Stimulated activated CD8-positive, alpha-beta memory T cell treated with anti-CD3 and anti-CD28 coated beads, Interleukin-4, amount 100 ng/mL, for 4 hours (primary cell): ENCODE measurements at places on chromosomes 13 and 19.

DNA sequence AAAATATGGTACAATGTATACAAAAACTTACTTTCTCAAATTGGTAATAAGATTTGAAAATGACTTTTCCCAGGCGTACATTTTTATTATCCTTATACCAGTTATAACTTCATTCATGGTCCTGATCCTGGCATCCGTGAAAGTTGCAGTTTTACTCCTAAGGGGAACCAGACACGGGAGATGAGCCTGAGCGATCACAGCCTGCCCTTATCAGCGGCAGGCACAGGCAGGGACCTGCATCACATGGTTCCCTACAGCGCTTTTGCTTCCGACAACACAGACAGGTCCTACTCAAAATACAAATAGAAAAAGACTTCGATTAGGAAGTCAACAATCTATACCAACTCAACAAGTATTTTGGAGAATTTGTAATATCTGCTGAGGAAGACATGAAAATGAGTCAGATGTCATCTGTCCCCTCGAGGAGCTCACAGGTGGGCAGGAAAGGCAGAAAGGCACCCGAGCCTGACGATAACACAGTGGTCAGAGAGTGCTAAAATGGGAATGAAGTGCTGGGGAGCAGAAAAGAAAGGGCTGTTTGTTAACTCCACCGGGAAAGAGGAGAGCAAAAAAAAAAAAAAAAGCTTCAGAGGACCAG is 93.4 kb downstream of the ABCC4 start:
- no peak for DNase-seq

GRCh38 chr13:100917011-100917410 is 242.4 kb upstream of the TMTC4 start:
- DNase-seq = no peak

DNA sequence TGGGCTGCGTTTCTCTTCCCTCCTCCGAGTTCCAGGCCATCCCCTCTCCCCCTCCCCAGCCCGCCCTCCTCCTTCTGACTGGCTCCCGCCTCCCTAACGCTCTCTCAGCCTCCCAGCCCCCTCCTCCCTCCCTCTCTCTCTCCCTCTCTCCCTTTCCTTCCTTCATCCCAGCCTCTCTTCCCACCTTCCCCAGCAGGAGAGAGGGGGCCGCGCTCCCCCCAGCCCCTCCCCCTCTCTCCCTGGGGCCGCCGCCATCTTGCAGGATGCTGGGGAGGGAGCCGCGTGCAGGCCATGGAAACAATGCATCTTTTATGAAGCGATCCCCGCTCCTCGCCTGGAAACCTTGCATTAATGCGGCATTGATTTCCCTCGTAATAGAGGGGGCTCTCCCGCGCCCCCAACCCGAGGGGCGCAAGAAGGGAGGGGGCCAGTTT is 42.6 kb upstream of the ADGRL1 start:
- no peak for DNase-seq

DNA sequence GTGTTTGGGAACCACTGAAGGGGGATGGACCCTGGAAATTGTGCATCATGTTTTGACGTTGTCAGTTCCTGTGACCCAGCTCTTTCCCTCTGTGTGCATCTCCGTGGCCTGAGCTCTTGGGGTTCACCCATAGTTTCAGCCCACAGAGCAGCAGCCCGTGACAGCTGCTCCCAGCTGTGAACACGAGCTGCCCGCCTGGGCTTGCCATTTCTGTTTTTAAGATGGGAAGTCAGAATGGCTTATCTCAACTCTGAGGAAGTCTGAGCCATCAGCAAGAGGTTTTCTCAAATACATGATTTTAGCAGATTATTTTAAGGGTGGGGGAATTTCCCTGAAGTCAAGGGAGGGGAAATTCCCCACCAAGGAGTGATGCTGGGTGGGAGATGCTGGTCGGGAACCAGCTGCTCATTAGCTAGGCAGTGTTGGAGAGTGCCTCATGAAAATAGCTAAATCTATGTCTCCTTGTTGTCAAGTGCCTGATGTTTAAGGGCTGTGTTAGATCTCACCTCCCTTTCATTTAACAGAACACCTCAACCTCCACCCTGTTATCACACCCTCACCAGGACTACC is 34.8 kb upstream of the C1QTNF9 start:
- DNase-seq = peak; percentile 50

DNA sequence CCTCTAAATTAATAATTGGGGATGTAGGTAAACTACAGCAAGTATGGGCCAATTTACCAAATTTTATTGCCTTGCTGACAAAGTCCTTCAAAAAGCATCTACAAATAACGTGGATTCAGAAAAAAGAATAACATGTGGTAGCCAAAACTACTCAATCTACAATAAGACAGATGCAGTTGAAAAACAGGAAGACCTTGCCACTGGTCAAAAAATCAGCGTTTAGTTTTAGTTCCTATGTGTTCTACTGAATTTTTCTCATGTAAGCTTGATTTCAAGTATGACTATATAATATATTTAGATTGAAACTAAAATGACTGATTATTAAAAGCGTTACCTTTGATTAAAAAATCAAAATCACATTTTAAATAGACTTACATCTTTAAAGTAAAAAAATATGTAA is 1317.6 kb downstream of the PCDH9 start:
- DNase-seq = no peak

DNA sequence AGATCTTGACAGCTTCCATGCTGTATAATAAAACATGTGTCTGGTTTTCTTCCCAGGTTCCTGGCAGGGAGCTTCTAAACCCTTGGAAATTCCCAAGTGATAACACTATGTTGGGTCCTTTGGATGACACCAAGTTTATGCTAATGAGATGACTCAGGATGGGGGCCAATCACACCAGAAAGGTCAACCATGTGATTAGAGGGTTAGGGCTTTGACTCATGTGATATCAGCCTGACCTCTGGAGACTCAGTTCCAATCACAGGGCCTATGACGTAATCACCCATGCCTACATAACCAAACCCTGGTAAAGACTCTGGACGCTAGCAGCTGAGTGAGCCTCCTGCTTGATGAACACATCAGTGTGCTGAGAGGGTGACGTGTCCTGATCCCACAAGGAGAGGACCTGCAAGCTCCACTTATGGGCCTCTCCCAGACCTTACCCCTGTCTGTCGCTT is 203.6 kb downstream of the DCLK1 start:
- no peak for DNase-seq

- no peak for DNase-seq
Observed at GRCh38 chr13:94683409-94683808, 28.9 kb downstream of the SOX21 start.

- no peak for DNase-seq
Observed at GRCh38 chr19:32909257-32909656, 39.7 kb upstream of the SLC7A9 start.

DNA sequence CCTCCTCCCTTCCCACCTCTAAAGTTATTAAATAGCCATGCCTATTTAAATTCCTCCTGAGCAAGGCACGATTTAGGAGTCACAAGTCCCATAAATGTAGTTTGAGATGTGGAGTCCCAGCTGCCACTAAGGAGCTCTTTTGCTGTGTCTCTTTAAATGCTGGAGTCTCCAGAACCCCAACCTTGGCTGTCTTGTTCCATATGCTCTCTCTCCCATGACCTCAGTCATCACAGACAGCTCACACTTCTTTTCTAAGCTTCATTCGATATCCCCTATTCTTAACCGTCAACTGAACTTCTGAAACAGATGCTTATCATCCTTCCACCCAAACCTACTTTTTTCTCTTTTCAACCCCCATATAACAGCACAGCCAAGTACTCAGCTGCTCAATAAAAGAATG is 197.1 kb downstream of the VWA8 start:
- no peak for DNase-seq

- DNase-seq = no peak
Observed at GRCh38 chr13:109412283-109412901, 374.0 kb downstream of the IRS2 start.

DNA sequence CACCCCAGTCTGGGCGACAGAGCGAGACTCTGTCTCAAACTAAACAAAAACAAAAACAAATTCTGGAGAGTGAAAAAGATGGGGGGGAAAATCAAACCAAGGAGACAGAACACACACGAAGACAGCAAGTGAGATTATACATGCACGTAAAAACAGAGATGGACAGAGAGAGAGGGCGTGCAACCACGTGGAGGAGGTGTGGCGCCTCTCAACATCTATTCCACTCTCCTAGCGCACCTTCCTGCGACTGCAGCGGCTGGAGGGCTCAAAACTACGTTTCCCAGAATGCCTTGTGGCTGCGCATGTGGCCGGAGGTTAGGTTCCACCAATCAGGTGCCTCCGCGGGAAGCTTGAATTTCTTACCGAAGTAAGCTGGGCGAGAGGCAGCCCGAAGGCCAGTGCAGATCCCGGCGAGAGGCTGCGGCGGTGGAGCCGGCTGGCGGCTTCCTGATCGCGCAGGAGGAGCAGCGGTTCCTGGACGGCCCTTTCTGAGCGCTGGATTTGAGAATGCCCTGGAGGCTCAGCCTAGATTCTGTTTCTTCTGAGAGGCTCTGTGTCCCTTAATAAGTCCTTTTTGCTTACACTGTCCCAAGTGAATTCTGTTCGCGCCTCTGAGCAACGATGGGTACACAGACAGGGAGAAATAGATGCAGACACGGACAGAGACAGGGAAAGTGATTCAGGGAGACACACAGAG is 13.1 kb upstream of the NANOS2 start:
- peak; percentile 73 for DNase-seq

DNA sequence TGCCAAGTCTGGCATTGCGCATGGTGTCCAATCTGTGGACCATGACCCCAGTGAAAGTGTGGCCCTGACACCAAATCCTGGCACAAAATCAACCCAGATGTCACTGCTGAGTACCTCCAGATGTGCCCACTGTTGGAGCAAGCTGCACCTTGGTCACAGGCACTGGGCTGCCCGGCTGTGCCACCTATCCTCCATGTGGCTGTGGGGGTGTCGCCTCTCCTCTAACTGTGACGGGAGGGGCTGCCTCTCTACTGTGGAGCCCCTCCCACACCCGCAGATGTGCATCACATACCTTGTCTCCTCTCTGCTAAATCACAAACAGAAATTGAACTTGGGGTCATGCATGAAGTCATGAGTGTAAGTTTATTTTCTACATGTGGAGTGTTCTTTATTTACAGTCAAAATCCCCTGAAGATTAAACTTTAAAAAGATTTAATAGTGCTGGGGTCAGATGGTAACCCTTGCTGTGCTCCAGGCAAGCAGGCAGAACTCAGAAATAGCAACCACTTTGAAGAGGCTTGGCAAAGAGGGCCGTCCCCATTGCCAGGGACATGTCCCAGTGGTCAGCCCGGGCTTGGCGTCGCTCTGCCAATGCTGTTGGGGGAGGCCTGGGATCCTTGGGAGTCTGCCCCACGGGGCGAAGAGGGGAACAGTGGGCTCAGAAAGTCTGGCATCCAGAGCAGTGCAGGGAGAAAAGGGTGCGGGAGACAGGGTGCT is 46.4 kb upstream of the ZNF536 start:
- DNase-seq = no peak

DNA sequence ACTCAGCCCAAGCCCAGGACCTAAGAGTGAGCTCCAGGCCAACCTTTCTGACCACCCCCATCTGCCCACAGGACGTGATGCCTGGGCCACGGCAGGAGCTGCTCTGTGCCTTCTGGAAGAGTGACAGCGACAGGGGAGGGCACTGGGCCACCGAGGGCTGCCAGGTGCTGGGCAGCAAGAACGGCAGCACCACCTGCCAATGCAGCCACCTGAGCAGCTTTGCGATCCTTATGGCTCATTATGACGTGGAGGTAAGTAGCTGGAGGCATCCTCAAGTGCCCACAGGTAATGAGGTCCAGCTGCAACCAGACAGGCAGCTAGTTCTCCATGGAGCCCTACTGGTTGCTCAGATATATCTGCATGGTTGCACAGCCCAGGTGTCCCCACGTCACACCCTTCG is 14.8 kb downstream of the DDX39A start:
- no peak for DNase-seq

- no peak for DNase-seq
Observed at GRCh38 chr19:43774103-43774939, 6.5 kb downstream of the KCNN4 start.

- DNase-seq = no peak
Observed at GRCh38 chr19:11534948-11535347, 3.7 kb upstream of the CNN1 start.

GRCh38 chr13:112697756-112698655 is 8.2 kb downstream of the ATP11A start:
- no peak for DNase-seq

DNA sequence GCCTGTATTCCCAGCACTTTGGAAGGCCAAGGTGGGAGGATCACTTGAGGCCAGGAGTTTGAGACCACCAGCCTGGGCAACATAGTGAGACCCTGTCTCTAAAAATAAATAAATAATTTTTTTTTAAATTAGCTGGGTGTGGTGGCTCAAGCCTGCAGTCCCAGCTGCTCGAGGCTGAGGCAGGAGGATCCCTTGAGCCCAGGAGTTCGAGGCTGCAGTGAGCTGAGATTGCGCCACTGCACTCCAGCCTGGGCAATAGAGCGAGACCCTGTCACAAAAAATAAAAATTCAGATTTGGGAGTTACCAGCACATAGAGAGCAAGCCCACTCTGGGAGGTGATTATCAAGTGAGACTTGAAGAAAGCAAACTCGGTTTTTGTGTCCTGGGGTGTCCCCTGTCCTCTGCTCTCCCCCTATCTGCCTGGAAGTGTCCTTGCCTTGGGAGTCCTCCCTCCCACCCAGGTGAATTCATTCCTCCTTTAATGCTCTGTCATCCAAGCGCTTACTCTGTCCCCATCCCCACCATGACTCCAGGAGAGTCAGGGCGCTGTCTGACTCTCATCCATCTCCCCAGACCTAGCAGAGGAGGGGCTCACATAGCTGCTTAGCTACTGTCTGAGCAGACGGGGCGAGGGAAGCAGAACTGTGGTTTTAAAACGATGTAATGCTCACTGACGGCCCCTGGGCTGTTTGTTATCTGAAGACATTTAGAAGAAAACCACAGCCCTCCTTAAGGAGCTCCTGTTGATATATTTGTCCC is 146.8 kb downstream of the STK24 start:
- DNase-seq = no peak

- DNase-seq = no peak
Observed at GRCh38 chr13:71758828-71759227, 108.2 kb downstream of the DACH1 start.

DNA sequence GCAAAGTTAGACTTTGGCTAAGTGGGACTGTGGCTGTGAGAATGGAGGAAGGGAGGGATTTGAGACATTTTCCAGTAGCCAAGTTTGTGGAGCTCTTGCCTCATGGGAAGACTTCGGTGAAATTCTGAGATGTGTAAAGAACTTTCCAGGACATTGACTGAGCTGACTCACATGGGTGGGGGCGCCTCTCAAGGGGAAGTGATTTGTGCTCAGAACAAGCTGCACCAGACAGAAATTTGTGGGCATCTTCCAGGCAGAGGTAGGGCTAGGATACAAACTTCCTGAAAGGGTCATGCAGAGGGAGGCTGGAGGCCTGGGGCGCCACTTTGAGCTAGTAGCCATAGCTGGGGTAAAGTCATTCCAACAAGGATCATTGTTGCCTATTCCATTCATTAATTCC is 9.8 kb upstream of the SIGLEC10 start:
- no peak for DNase-seq
